ENCODE measurements at places on chromosomes 4 and X. TPM values are rescaled to one million over a fixed set of nuclear protein-coding genes. Genes with fewer than 3 reads are reported as not detected.

- DNase-seq, result no peak
Observed at GRCh38 chrX:14291666-14292500, 237.5 kb upstream of the GLRA2 start.

ARSH gene
- 0.99 TPM for total RNA-seq

DNA sequence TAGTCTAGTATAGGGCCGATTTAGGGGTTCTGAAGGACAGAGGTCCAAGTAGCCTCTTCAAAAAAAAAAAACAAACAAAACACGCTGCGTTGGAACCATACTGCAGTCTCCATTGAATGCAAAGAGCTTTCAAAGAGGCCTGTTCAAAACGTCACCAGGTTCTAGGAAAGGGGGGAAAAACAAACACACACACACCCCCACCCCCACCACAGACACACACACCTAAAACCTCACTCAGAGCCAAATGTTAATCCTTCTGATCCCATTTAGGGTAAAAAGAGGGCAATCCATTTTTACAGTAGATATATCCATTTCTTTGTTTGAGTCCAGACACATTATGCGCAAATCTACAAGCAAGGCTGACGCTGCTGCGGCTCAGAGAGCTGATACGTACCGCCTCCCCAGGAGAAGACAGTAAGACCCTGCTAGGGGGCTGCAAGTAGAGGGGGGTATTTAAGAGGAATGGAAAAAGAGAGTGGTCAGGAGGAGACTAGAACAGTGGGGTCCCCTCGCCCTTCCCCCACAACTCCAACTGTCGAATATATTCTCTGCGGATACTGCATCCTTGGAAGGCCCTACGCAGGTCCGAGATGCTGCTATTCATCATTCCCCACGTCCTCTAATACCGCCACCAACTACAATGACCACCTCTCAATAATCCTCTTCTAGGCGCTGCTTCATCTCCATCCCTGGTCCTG lies 1.3 kb downstream of the NKRF start:
- DNase-seq, result no peak

- no peak for DNase-seq
Observed at GRCh38 chr4:25163196-25163595, 2.9 kb upstream of the SEPSECS start.

GRCh38 chr4:3612281-3612680 lies 80.1 kb upstream of the LRPAP1 start:
- no peak for DNase-seq

NSUN7 gene
- 1.3 TPM for total RNA-seq

Data from suprapubic skin (tissue), 4 donors.